ENCODE measurements at places on chromosomes 5 and 9.

GRCh38 chr9:71929791-71930440 is 18.5 kb downstream of the C9orf85 start:
- DNase-seq: no peak

- no peak for DNase-seq
These were observed 662.5 kb downstream of the IRX1 start for GRCh38 chr5:4258170-4258569.

DNA sequence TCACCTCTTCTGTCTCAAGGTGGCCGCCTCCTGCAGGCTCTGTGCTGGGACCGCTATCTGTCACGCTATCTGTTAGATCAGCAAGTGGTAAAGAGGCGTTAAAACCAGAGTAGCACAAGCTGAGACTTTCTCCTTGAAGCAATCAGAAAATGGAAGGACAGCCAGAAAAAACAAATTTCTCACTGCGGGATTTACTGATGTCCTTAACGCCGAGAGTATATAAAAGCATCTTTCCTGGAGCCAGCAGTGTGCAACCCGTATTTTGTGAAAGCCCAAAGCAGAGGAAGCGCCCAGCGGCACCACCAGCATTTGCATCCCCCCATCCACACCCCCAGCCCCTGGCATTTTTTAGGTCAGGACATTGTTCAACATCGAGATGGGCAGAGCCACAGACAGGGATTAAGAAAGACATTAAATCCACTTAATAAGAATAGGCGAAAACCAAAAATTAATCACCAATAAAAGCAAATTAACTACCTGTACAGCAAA is 48.6 kb downstream of the DUSP1 start:
- DNase-seq: no peak

- DNase-seq: no peak
These were observed 478.7 kb downstream of the SEMA5A start for GRCh38 chr5:9067154-9067553.

DNA sequence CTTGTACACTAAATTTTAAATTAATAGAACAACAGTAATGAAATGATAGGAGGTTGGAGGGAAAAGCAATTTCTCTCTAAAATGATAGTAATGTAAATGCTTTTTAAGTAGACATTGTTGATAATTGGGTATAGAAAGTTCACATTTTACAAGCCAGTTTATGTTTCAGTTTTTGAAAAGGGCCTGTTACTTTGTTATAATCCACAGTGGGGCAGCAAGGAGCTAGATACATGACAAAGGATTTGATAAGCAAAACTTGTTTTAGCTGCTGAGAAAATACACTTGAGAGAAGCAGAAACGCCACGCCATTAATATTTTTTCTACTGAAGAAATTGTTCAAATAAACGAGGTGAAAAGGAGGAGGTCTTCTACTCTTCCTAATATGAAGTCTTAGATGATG is 30.2 kb downstream of the SREK1 start:
- DNase-seq: no peak

- DNase-seq: no peak
These were observed 542 bp downstream of the FKBP15 start for GRCh38 chr9:113220467-113221002.

DNA sequence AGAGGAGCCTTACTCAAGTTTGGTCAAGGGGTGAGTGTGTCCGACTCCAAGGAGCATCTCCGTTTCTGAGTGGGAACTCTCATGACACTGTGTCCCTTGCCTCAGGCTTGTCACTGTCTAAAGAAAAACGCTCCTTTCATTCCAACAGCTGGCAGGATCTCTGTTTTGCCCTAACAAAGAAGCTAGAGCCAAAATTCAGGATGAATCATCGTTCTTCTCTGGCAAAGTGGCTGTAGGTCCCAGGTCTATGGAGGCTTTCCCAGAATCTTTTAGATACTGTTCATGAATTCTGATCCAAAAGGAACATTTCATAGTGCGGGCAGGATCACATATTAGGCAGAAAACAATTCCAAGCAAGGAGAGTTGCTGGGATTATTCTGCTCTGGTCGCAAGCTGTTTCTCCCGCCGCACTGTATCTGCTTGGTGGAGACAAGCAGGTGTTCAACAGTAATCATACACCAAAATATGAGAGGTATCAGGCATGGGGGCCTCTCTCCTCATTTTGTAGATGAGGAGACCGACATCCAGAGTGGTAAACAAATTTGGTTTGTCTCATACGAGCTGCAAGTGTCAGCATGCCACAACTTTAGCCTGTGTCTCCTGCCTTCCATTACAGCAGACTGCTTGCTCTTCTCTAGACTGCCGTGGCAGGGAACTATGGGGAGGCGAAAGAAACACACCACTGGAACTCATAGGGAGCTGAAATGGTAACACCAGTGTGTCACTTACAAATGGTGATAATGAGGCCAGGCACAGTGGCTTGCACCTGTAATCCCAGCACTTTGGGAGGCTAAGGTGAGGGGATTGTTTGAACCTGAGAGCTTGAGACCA is 72.6 kb downstream of the ENTREP1 start:
- no peak for DNase-seq

DNA sequence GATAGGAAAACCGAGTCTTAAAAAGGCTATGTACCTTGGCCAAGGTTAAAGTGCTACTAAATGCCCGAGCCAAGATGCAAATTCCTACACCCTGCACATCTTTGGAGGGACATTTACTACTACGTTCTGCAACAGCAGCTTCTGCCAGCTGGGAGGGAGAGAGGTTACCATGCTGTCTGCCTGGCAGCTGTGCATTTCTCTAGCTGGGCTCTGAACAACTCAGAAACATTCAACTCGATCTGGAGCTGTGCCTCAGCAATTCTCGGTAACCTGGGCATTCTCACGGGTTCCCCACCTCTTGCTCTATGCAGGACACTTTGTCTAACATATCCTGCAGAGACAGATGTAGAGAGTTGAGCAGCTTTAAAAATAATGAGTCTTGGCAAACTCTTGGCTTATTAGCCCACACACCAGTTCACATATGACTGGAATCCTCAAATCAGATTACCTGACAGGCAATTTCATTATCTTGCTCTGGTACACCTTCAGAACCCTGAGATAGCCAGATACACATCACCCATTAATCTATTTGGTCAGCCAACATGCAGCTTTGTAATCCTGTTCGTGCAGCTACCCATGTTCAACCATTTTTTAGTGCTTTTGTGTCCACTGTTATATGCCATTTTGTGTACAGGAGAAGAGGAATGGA is 115.8 kb downstream of the EFNA5 start:
- DNase-seq: no peak
